ENCODE measurements at places on chromosomes 13 and 19.

- DNase-seq = no peak
Measured at GRCh38 chr19:20259615-20260014, 92.6 kb downstream of the ZNF486 start.

- DNase-seq = no peak
Measured at GRCh38 chr13:109858319-109858718, 71.9 kb upstream of the IRS2 start.

- no peak for DNase-seq
Measured at GRCh38 chr13:46778890-46779289, 18.1 kb downstream of the ESD start.

DNA sequence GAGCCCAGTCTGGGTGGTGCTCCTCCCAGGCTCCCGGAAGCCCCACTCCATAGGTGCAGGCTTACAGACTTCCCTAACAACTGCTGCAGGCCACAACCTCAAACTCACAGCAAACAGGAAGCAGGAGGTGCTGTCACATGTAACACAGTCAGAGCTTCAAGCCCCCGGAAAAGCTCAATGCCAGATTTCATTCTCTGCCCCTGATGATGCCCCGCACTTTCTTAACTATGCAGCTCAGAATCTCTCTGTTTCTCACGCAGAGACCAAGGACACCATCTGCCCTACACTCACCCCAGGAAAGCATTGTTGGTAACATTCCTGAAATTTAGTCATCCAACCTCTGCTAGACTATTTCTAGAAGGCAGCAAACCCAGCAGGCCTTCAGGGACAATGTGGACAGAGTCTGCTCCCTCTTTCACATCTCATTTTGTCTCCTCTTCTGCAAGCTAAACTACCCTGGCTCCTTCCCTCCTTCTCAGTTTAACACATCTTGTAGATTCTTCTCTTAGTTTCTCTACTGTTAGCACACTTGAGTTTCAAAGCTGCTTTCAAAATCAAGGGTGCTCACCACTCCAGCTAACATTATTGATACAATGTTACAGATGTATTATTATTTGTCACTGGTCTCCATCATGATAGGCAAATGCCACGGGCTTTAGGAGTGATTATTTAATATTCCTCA lies 162.5 kb downstream of the KCTD12 start:
- no peak for DNase-seq

DNA sequence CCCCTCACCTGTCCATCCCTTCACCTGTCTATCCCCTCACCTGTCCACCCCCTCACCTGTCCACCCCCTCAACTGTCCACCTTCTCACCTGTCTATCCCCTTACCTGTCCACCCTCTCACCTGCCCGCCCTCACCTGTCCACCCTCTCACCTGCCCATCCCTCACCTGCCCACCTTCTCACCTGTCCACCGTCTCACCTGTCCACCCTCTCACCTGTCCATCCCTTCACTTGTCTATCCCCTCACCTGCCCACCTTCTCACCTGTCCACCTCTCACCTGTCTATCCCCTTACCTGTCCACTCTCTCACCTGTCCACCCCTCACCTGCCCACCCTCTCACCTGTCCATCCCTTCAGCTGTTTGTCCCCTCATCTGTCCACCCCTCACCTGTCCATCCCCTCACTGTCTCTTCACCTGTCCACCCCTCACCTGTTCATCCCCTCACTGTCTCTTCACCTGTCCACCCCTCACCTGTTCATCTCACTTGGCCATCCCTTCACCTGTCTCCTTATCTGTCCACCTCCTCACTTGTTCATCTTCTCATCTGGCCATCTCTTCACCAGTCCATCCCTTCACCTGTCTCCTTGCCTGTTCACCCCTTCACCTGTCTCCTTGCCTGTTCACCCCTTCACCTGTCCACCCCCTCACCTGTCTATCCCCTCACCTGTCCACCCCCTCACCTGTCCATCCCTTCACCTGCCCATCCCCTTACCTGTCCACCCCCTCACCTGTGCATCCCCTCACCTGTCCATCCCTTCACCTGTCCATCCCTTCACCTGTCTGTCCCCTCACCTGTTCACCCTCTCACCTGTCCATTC lies 12.7 kb upstream of the KANK2 start:
- no peak for DNase-seq

DNA sequence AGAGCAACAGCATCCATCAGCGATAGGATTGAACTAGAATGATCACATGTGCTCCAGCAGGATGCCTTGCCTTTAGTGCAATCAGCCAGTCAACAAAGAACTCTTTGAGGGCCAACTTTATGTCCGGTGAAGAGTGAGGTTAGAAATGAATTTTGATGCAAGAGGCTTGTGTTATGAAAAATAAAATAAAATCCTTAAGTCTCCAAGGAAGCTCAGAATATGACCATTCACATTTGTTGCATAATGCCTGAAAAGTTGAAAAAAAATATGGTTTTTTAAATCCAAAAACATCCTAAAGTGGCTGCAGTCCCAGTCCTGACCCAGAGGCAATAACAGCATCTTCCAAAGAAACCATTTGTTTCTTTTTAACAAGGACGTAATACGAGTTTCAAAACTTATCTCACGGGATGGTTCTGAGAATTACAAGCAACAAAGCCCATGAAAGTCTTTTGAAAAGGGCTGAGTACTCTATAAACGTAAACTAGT lies 61.3 kb downstream of the DCLK1 start:
- no peak for DNase-seq

DNA sequence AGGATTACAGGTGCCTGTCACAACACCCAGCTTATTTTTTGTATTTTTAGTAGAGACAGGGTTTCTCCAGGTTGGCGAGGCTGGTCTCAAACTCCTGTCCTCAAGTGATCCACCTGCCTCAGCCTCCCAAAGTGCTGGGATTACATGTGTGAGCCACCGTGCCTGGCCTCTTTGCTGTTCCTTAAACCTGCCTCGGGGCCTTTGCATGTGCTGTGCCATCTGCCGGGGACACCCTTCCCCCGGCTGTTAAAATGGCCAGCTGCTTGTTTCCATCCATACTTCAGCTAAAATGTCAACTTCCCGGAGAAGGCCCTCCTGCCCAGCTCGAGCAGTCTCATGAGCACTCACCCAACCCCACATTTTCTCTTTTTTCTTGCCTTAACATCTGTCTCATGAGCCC lies 19.1 kb upstream of the PDE4C start:
- no peak for DNase-seq

- DNase-seq = no peak
Measured at GRCh38 chr13:75771226-75771625, 135.1 kb downstream of the LMO7 start.

DNA sequence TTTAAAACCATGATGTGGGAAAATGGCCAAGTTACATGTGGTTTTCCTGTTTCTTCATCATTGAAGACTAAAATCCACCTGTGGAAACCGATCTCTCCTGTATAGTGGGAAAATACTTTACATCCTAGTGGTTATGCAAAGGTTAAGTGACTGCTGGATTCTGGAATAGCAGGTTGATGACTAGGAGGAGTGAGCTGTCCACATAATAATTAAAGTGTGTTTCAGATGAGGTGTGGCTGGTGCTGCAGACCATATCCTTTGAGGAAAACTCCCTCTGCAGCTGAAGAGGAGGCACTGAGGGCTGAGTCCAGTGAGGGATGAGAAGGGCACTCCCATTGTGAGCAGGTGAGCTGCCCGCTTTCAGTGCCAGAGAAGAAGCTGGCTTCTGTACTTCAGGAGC lies 43.2 kb downstream of the DCLK1 start:
- DNase-seq = peak; percentile 31

Data from SHP77 treated with DMSO at 0.1 percent for 48 hours (cell line).